ENCODE measurements at places on chromosomes 13 and 19.

DNA sequence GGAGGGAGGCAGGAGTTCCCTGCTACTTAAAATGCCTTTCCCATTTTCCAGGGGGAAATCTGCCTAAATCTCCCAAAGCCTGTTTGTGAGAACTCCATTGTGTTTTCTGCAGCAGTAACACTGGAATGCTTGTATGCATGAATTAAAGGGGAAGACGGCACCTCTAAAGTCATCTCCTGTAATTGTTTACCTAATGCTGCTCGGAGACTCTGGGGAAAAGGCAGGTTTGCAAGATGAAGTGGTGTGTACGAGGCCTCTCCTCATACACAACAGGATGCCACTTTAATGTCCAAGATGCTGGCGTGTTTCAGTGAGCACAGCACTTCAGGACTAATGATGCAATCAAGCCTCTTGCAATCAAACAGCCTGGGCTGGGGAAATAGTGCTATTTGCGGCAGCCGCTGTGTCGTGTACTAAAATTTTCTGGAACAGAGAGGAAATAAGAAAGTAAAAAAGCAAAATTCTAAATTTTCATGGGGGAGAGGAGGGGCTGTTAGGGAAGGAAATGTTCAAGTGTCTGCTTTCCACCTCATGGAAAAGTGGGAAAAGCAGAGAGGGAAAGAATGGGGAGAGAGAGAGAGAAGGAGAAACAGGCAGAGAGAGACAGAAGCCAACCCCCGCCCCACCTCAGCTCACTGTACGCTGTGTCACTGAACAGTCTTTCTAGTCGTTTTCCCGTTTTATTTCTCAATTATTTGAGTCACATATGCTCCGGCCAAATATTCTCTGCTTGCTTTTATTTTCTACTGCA lies 32.9 kb downstream of the TSHZ3 start:
- DNase-seq, result no peak

DNA sequence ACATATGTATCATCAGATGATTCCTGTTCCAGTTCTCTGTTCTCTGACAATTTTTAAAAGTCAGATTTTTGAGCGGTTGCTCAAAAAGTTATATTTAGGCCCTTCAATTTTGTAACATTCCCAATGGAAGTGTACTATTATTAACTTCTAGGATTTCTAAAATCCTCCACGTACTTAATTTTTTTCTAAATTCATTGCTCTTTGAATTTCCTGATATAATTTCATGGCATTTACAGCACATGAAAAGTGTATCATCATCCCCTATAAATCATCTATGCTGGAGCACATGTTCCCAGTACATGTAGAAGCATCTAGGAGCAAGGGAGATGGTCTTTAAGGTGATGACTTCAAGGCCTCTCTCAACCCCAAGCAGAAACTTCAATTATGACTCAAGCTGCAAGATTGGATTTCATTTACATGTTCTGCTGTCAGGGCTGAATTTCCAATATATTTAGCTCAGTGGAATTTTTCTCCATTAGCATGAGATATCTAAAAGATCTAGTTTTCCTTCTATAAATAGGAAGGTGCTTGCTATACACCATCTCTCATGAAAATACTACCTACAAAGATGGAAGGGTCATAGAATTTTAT lies 392.8 kb upstream of the MIR17HG start:
- DNase-seq, result no peak

DNA sequence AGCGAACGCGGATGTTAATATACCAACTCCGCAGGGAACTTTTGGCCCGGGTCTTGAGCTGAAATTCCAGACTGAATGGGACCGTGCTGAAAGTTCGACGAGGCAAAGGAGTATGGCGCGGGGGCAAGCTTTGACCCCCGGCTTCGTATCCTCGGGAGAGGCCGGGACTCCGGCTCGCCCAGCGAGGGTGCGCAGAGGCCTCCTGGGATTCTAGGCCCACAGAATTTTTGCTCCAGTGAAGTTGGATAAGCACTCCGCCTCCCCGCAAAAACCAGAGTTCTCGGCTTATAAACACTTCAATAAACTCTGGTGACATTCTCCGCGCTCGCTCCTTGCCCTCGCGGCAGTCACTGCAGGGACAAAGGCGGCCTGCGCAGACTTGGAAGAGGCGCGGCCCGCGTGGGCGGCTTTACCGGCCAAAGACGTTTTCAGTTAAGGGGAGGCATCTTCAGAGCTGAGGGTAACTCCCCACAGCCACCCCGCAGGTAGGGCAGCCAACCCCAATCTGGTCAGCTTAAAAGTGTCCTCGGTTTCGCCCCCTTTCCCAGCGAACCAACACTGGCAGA lies 112.6 kb downstream of the KCNRG start:
- no peak for DNase-seq

- DNase-seq, result peak; percentile 73
Observed at GRCh38 chr19:35509861-35510625, 3.4 kb downstream of the DMKN start.

GRCh38 chr13:88544836-88545235 lies 873.7 kb downstream of the SLITRK5 start:
- DNase-seq, result no peak

DNA sequence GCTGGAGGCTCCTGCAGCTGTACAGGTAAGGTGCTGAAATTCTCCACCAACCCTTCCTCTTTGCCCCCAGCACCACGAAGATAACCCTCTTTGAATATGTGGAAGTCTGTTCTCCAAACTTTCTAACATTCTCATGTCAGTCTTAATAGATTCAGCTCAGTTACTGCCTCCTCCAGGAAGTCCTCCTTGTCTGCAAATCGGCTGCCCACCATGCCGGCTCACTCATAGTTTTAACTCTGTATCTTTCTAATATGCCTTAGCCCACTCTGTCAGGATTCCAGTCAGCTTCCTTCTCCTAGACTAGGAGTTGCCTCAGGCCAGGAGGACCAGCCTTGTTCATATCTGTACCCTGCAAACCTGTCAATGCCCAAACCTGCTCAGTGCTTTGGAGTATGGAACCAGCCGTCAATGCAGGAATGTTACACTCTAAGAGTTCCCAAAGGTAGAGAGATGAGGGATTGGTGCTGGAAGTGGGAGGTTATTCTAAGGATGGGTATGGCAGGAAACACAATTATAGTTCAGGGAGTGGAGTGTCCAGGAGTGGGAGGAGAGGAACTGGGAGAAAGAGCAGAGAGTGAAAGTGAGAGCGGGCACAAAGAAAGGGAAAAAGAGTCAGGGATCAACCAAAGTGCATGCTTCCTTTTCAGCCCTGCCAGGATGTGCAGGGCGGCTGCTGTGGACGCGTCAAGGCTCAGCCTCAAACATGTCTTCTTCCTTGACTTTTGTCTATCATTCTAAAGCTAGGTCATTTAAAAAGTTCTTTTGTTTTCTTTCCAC lies 38.0 kb upstream of the ALOX5AP start:
- no peak for DNase-seq

DNA sequence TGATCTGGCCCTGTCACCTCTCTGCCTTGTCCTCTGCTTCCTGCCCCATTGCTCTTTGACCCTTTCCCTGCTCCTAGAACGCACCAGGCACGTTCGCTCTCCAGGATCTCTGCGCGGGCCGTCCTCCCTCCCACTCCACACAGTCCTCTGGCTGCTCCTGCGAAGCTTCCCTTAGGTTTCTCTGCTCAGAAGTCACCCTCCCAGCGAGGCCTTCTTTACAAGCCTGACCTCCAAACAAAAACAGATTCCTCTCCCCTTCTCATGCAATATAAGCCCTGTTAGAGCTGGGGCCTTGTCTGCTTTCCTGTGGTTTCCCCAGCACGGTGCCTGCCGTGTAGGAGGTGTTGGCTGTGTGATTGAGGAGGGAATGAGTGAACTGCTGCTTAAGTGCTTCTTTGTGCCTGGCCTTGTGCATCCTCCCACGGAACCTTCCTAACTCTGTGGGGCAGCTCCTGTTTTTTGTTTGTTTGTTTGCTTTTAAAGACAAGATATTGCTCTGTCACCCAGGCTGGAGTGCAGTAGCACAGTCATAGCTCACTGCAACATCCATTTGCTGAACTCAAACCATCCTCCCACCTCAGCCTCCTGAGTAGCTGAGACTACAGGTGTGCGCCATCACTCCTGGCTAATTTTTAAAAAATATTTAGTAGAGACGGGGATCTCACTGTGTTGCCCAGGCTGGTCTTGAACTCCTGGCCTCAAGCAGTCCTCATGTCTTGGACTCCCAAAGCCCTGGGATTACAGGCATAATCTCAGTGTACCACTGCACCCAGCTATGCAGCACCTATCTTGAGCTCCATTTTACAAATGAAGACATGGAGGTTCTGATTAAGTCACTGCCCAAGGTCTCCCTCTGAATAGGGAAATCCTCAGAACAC lies 82.0 kb downstream of the SIPA1L3 start:
- no peak for DNase-seq

DNA sequence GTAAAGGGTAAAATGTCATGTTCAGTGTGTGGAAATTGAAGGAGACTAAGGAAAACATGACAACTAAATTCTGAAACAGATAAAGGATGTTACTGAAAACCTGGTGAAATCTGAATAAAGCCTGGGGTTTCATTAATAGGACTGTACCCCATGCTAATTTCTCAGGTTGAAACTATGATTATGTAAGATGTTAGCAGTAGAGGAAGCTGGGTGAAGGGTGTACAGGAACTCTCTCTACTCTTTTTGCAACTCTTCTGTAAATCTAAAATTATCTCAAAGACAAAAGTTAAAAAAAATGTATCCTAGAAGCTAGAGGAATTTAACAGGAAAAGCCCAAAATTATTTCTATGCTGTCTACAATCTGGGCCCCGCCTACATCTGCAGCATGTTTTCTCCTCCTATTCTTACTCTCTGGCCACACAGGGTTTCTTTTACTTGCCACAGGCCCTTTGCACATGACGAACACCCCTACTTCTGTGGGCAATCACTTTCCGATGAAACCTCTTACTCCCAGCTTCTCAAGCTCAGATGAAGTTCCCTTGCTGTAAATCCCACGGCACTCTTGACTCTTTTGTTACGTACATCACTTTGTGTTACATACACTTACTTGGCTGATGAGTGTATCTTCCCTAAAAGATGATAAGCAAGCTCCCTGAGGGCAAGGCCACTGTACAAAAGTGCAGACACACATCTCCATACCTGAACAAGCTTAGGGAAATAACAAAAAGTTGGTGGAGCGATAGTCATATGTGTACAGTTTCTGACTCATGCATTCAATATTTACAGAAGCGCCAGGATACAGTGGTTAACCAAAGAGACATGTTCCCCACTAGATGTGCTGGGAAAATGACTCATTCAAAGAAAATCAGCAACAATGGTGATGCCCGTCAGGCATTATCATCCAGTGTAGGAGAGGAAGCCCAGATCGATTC lies 32.6 kb downstream of the RUBCNL start:
- no peak for DNase-seq

- no peak for DNase-seq
Observed at GRCh38 chr13:40438022-40438680, 228.3 kb downstream of the FOXO1 start.

- DNase-seq, result peak; percentile 58
Observed at GRCh38 chr19:14580623-14581237, 2.2 kb upstream of the CLEC17A start.

GRCh38 chr13:97311956-97312355 lies 89.8 kb downstream of the MBNL2 start:
- DNase-seq, result no peak

DNA sequence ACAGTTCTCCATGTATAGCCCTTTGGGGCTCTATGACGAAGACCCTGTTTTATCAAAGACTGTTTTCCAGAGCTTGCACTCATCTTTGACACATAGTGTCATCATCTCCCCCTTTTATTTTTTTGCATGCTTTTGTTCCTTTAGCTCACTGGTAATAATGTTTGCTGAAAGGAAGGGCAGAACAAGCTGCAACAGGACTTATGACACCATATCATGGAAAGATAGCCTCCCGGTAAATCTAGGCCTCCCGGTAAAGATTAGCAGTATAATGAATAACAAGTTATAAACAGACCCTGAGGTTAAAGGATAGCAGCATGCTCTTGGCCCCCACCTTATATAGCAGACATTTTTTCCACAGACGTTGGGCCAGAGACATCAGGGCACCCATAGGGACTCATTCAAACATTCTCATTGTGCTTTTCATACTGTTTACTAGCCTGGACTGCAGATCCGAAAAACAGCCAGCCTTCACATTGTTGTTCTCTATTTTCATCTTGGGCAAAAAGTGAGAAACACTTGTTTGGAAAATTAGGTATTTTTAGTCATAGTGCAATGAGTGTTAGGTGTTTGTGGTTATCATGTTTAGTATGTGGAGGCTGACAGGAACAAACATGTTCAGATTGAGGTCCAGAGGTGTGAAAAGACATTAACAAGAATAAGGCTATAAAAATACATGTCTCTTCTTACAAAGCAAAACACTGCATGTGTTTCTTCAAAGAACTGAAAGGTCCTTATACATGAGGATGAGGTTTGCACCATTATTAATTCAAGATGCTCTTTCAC lies 136.9 kb upstream of the SPRY2 start:
- no peak for DNase-seq

DNA sequence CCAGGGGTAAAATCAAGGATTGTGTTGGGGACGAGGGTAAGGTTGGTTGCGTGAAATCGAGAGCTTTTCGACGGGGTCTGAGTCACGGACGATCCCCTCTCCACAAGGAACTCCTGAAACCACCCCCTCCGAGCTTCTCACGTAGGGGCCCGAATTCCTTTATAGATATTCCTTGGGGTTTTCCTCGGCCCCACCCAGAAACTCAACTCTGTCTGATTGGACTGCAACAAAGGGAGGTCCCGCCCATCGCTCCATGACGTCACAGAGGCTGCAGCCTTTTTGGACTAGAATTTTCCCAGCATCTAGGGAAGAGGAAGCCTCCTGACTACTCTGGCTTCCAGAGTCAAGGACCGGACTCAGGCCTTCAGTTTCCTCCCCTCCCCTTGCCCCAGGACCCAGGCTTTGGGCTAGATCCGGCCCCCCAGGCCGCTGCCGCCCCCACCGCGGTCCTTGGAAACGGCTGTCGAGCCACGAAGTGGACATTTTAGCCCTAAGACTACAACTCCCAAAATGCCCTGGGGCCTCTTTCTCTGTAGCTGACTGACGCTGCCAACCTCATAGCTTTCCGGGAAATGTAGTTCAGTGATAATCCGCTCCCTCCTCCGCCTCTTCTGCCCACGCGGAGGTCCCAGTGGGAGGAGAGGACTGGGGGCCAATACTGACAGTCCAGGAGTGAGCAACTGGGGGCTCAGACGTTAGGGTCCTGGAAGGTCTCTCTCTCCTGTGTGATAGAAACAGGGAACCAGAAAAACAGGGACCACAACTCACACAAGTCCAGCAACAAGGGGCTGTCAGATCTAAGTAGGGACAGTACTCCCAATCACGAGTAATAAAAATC lies at the start of gene IZUMO1:
TSS of gene IZUMO1 (minus strand) at position 172 of the 838 bp plus-strand sequence. CDS start 1,050 bp downstream, outside the sequence.
- DNase-seq, result peak; percentile 45

GRCh38 chr13:18964942-18965341 lies 216.7 kb downstream of the TUBA3C start:
- no peak for DNase-seq

DNA sequence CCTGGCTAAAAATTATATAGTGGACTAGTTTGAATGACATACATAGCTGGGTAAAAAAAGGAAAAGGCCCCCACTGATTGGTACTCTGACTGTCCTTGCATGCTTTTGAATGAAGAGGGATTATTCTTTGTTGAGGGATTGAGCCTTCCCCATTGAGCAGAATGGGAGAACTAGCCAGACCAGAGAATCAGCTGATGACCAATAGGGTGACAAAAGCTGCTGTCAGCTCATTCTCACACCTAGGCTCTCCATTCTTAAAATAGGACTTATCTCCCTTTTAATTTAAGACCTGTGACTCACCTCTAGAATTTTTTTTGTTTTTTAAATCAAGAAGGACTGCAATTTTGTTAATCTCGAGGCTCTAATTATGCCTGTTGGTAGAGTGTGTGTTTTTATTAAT lies 79.3 kb downstream of the CRYL1 start:
- DNase-seq, result no peak

GRCh38 chr13:75372517-75372916 lies 109.5 kb downstream of the TBC1D4 start:
- DNase-seq, result no peak

Measured in activated T-cell treated with anti-CD3 and anti-CD28 coated beads for 48 hours (primary cell).